ENCODE measurements at places on chromosomes 2 and 18.

DNA sequence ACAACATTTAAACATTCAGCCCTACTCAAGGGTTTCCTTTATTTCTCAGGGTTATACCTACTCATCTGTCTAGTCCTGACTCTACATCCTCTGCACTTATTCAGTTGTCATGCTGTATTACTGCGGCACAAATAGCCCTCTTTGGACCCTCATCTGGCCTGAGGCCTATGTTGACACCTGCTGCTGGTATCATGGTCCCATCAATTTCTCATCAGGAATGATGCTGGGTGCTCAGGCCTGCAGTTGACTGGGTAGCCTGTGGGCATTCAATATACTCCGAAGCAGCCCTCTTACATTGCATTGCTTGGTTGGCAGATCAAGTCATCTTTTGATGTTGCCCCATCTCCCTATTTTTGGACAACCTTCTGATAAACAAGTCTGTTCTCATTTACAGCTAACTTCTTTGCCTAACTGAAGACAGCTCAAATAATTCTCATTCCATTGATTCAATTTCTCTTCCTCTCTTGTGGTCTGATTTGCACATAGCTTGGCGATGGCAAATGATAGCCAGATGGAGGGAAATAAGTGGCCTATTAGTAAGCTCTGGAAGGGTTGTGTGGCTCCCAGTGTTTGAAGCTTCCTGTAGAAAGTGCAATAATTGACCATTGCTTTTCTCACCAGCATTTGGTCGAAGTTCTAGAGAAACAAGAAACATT is 19.1 kb upstream of the MC4R start:
- DNase-seq, result no peak

DNA sequence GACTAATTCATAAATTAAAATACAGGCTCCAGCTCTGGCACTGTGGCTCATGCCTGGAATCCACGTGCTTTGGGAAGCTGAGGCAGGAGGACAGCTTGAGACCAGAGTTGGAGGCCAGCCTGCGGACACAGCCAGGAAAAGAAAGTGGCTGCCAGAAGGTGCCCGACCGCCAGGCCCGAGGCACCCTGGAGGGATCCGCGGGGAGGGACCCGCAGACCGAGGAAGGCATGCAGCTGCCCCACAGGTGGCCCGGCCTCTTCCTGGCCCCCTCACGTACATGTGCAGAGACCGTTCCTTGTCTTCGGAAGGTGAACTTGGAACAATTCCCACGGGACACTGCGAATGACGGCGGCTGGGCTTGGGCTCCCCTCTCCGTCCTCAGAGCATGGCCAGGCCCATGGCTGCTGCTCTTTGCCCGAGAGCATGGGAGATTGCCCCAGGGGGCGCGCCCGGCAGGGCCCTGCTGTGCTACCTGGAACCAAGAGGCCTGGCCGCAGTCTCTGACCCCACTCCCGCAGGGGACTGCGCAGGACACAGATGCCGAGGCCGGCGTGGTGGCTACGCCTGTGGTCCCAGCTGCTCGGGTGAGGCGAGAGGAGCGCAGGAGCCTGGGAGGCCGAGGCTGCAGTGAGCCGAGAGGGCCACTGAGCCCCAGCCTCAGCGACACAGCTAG is 55.6 kb upstream of the IMP4 start:
- DNase-seq, result no peak

DNA sequence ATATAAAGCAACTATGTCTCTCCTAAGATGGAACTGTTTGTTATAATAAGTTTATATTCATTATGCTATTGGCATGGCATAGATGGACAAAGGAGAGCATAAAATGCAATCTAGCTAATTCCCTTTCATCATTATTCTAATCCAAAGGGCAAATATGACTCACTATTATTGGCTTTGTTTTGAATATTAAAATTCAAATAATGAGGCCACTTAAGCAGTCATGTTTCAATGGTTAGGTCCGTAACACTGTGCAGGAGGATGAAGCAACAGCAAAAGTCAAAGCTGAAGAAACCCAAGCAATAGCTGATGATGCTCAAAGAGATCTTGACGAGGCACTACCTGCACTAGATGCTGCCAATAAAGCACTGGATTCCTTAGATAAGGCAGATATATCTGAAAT is 177.1 kb downstream of the TRABD2A start:
- no peak for DNase-seq

DNA sequence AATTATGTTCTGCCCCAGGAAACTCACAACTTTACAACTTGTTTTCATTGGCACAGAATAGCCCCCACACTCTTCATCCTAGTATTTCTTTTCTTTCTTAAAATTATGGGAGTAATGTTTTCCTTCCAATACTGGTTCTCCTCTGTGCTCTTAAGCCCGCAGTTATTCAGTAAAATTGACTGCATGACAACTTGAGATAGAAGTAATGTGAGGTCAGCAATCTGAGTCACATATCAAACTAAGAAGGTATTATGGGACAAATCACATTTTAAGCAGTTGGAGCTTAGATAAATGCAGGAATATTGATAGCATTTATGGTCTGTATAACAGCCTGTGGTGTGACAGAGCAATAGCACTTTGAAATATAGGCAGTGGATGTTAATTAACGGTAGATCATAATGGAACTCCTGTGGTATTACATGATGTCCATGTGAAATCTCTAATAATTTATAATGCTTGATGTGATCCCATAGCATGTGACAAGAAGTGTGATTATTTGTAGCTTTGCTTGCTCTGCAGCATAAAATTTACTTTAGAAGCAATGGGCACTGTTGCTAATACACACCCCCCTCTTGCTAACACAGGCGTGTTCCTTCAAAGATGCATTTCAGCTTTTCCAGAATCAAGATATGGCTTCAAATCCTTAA is 351.4 kb upstream of the CDH20 start:
- no peak for DNase-seq

GRCh38 chr18:23868136-23868785 is 146.3 kb upstream of the TTC39C start:
- DNase-seq, result no peak

DNA sequence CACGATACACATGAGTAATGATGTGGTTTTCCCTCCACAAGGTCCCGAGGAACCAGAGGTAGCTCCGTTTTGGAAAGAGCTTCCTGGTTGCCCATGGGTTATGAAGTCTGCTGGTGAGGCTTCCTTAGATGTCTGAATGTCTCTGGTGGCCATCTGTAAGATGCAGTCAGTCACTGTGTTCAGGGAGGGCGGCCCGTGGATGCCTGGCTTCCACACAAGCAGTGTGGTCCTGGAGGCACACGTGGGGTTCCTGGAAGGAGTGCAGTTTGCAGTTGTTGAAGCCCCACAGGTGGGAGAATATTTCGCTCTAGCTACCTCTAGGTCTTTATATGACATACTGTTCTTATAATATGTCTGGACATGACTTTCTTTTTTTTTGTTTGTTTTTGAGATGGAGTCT is 209.0 kb downstream of the FAM210A start:
- DNase-seq, result no peak

GRCh38 chr18:8779251-8779650 is 73.9 kb downstream of the MTCL1 start:
- no peak for DNase-seq

DNA sequence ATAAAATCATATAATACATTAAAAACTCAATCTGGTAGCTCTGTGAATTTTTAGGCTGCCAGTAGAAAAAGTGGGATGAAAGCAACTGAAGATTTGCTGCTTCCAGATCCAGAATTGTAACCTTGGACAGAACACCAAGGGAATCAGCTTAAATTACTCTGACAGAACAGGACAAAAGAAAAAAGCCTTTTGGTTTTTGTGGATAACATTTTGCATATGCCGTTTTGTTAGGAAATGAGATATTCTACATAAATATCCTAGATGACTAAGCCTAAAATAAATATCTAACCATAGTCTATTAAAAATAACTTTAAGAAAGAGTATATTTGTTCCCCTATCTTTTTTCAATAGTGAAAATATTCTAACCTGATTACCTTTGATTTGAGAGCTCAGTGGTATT is 148.7 kb upstream of the DOCK10 start:
- no peak for DNase-seq

Measured in GM12892 (cell line).